ENCODE measurements at places on chromosomes 1 and 21.

DNA sequence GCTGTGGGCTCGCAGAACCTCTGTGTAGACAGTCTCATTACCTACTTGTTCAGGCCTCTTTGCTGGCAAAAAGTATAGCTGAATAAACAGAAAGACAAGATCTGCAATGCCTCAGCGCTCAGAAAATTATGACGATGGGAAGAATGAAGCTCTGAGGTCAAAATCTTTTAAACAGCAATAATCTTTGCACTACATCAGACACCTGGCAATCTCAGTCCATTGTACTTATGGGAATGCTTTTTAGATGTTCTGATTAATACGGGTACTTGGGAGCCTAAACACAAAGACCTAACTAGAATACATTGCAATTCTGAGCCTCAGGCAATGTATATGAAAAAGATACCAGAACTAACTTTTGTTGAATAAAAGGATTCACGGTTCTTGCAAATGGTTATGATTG lies 410.7 kb downstream of the SMYD3 start:
- DNase-seq, result no peak

DNA sequence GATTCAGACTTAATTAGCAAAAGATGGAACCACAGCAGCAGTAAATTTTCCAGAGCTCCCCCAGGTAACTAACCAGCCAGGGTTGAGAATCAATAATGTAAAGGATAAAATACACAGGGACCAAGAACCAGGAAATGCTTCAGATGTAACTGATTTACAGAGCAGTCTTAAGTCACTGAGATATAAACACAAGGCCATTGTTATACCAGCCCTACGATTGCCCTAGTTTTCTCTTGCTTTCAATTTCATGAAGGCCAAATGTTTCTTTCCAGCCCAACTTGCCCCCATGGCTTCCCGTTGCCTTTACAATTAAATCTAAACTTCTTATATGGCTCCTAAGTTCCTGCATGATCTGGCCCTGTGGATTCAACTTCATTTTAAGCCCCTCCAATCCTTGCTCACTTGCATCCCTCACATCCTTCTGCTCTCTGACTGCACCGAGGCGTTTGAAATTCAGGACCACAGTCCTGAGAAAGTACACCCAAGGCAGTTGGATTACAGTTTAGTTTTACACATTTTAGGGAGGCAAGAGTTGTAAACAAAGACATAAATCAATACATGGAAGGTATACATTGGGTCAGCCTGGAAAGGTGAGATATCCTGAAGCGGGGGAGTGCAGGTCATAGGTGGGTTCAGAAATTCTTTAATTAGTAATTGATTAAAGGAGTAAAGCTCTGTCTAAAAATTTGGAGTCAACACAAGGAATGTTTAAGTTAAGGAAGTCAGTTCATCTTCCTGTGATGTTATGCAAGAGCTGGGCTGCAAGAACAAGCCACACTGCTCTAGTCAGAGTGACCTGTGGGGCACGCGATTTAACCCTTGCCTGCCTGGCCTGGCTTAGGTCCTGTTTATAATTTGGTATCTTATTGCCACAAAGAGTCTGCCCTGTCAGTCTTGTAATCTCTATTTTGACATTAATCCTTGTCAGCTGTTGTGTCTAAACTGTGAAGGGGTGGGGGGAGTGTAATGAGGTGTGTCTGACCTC lies 69.9 kb upstream of the COG2 start:
- no peak for DNase-seq

GRCh38 chr1:193079187-193079586 lies 19.8 kb downstream of the RO60 start:
- no peak for DNase-seq

- DNase-seq, result no peak
These were observed 65.2 kb downstream of the GBP6 start for GRCh38 chr1:89429062-89429461.

- DNase-seq, result peak; percentile 40
These were observed 26.1 kb downstream of the ATP5PF start for GRCh38 chr21:25708467-25709065.

- DNase-seq, result no peak
These were observed 9.9 kb upstream of the LRRC39 start for GRCh38 chr1:100187912-100188311.

GRCh38 chr1:62437273-62437940 lies 558 bp downstream of the USP1 start:
- no peak for DNase-seq

- no peak for DNase-seq
These were observed 25.8 kb downstream of the CDC7 start for GRCh38 chr1:91526496-91526895.

DNA sequence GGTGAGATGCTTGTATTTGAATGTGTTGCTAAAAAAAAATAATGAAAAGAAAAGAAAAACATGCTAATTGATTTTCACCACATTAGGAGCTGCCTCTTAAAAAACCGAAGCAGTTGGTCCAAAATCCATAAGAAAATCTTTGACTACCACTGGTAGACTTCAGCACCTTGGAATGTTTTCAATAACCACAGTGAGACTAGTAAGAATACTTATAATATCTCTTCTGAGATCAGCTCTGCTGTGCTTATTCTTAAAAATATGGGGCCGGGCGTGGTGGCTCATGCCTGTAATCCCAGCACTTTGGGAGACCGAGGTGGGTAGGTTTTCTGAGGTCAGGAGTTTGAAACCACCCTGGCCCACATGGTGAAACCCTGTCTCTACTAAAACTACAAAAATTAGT lies 15.1 kb downstream of the NFYC start:
- no peak for DNase-seq

- DNase-seq, result no peak
These were observed 3.8 kb downstream of the LDLRAD2 start for GRCh38 chr1:21815724-21816321.

GRCh38 chr21:26067836-26068594 lies 102.6 kb downstream of the APP start:
- DNase-seq, result no peak

- no peak for DNase-seq
These were observed 127.5 kb upstream of the EDN2 start for GRCh38 chr1:41611932-41612450.

DNA sequence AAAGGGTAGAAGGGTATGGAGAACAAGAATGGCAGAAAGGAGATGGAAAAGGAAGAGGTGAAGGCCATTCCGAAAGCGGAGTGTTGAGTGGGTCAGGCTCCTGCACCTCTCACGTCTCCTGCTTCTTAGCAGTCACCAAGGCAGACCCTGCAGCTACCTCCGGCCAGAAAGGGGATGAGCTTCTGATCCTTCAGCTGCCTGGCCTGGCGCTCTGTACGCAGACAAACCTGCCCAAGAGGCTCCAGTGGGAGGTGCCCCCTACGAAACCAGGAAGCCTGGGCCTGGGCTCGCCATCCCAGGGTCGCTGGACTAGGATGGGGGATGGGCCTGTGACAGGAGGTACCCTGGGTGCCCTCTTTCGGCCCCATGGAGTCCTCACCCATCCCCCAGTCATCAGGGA lies 3.0 kb downstream of the GPR61 start:
- no peak for DNase-seq

GRCh38 chr1:79532555-79532954 lies 526.0 kb upstream of the ADGRL4 start:
- no peak for DNase-seq

- no peak for DNase-seq
These were observed 2.5 kb downstream of the PRKACB start for GRCh38 chr1:84146411-84147032.

GRCh38 chr1:74714429-74715235 lies 18.2 kb downstream of the CRYZ start:
- DNase-seq, result no peak

DNA sequence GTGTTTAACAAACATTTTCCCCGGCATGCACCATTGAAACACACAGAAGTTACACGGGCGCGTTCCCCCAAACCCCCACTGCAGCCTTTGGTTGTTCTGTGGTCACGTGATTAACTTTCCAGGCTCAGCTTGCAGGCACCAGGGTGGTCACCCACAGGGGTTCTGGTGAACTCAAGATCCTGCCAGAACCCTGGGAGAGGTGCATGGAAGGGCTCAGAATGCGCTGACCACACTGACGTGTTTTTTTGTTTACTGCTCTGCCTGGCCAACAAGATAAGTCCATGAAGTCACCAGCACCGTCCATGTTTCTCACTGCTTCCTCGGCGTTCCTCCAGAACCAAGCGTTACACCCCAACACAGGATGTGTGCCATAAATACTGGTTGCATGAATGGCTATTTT lies 229.5 kb upstream of the VAMP3 start:
- no peak for DNase-seq

GRCh38 chr1:197367627-197368026 lies 99.6 kb downstream of the CRB1 start:
- no peak for DNase-seq

DNA sequence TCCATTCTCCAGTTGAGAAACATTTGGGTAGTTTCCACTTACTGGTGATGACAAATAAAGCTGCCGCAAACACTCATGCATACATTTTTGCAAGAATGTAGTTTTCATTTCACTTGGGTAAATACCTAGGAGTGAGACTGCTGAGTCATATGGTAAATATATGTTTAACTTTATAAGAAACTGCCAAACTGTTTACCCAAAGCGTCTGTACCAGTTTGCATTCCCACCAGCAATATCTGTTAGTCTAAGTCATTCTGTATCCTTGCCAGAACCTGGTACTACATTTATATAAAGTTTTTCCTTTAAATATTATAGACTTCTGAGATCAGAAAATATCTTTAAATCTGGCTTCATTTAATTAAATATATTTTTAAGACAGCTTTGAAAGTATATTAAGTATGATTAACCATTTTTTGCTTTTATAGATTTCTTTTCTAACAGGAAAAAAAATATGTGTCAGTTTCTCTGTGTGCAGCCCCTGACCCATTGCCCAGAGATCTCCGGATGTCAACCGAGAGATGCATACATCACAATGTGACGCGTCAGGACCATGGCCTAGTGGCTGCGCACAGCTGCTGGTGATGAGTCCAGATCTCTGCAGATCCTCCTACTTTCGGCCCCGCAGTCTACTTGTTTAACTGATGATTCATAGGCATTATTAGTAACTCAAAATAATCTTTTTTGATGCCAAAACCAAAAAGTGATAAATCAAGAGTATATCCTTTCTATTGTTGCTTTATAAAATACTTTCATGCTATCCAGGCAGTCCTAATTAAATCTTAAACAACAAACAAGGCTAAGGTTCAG lies 227.1 kb upstream of the MAP1LC3C start:
- no peak for DNase-seq

DNA sequence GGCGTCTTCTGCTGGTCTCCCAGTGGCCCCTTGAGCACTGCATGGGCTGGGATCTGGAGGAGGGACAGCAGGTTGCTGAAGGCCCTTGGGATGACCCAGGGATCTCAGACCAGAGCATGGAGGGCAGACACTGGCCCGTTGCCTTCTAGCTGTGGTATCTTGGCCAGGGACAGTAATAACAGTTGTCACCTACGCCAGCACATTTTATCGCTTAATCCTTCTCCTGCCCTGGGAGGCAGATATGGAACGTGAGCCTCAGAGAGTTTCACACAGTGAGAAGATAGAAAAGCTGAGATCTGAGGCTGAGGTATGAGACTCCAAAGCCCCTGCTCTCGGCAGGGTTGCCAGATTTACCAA lies 40.1 kb upstream of the RD3 start:
- no peak for DNase-seq

GRCh38 chr21:38832664-38833063 lies 26.9 kb downstream of the ETS2 start:
- DNase-seq, result no peak

GRCh38 chr1:245730801-245731200 lies 576.0 kb downstream of the KIF26B start:
- no peak for DNase-seq

DNA sequence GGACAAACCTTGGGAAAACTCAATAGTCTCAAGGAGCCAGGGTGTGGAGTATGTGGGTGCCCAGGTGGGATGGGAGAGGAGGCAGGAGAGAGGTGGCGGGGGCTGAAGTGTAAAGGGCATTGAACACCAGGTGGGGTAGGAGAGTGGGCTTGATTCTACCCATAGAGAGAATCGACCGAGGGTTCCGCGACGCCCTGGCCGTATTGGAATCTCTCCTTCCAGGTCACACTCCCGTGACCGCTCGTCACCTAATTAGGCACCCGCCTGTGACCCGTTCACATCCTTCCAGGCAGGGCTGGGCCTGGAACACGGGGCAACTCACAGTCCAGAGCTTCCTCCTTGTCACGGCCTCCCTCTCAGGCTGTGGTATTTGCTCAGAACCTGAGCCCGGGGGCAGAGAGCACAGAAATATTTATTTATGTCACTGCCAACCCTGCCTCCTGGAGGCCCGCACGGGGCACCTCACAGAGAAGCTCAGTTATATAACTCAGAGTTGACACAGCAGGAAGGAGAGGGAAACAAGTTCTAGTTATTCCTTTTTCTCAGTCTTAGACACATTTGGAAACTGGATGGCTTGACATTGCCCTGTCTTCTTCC lies 12.0 kb downstream of the NCMAP start:
- no peak for DNase-seq

- no peak for DNase-seq
These were observed 7.6 kb upstream of the AADACL4 start for GRCh38 chr1:12636098-12636950.

GRCh38 chr1:107342316-107342715 lies 201.5 kb downstream of the NTNG1 start:
- DNase-seq, result no peak

GRCh38 chr1:6860401-6860800 lies 75.1 kb downstream of the CAMTA1 start:
- no peak for DNase-seq

GRCh38 chr1:55138823-55139222 lies 76.3 kb downstream of the USP24 start:
- no peak for DNase-seq
